ENCODE measurements at places on chromosomes 13 and 19. TPM values are rescaled to one million over a fixed set of nuclear protein-coding genes. Genes with fewer than 3 reads are reported as not detected.

GRCh38 chr13:41465241-41465847, 8.0 kb downstream of the RGCC start:
- no peak for DNase-seq

DNA sequence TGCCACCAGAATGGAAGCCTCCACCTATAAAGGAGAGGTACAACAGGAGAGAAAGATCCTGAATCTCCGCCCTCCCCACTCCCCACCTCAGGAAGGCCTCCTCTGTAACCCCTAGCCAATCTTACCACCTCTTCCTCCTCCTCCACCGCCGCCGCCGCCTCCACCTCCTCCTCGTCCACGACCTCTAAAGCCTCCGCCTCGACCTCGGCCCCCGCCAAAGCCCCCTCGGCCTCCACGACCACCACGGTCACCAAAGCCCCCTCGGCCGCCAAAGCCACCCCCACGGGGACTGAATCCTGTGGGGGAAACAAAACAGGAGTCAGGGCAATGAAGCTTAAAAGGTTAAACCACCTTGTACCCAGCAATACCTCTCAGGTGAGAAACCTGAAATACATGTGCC, 5.7 kb downstream of the FBL start:
- no peak for DNase-seq

DNA sequence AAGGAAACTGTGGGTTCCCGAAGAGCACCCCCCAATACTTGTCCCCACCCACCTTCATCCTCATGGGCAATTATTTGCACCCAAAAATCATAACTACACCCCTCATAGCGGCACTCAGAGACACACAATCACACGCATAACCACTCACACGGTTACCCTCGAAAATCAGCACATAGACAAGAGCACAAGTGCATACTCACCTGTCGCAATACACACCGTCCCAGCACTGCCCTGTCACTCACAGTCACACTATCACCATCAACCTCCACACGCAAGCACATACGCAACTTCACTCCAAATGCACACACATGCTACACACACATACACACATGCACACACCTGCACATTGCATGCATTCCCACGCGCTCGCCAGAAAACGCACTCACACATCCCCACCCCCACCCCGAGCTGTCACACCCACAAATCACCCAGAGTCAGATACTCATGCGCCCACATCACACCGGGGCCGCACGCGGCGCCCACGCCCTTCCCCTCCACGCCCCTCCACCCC, 535 bp downstream of the COL5A3 start:
- DNase-seq: no peak

The GPR183 gene
- total RNA-seq: not detected

- no peak for DNase-seq
Observed at GRCh38 chr13:98525456-98526181, 51.3 kb downstream of the STK24 start.

The CYP2A6 gene
- not detected for total RNA-seq

- DNase-seq: no peak
Observed at GRCh38 chr19:54871696-54872095, 2.3 kb upstream of the FCAR start.

The KANK3 gene
- 0.37 TPM for total RNA-seq

GRCh38 chr13:46575301-46575771, 22.4 kb downstream of the LRCH1 start:
- DNase-seq: no peak

- no peak for DNase-seq
Observed at GRCh38 chr19:37413313-37414084, 42.6 kb downstream of the ZNF527 start.

DNA sequence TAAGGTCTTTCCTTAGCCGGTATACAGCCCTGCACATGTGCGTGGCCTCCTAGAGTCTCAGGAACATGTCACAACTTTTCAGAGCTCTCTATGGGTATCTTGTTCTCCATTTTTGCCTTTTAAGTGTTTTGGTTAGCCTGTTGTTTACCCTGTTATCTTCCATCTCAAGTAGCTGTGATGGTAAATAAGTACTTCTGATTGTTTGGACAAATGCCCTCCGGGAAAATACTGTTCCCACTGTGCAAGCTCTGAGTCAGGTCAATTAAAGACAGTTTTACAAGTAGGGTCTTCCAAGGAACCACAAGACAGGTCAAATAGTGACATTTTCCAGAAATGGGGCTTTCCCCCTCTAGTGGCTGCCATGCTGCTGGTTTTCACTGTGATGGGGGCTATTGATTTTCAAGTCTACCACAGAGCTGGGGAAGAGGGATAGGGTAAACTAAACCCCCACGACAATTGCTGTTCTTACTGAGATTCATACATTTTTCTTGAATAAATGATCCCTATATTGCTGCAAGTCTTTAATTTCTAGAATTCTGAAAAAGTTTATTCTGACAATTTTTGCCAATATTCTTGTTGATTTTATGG, 109.5 kb downstream of the TM9SF2 start:
- DNase-seq: no peak

- DNase-seq: no peak
Observed at GRCh38 chr13:107548338-107548737, 667.0 kb downstream of the LIG4 start.

DNA sequence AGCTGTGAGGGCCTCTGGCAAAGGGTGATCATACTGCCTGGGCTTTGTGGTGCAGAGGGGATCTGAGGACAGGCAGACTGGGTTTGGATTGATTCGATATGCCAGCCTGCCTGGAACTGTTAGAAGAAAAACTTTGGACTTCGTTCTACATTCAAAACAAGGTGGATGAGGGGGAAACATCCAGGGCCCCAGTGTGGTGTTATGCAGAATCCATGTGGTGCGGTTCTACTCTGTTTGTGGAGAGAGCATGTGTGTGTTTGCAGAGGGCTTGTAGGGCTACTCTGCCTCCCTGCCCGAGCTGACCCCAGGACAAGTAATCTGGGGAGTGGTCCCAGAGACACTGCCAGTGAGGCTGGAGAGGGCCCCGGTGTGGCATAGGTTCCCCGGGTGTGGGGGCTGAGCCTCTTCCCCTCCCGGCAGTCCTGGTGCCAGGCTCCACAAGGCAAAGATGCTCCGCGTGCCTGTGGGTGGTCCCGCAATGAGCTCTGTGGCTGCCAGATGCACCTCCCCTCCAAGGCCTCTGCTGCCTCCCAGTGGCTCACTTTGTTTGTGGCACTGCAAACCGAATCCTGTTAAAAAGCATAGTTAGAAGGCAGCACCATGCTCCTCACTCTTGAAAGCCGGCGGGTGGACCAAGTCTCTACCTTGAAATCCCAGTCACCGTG, 22.3 kb upstream of the TFDP1 start:
- peak; percentile 53 for DNase-seq

The ZNF429 gene
- 8.5 TPM for total RNA-seq

- no peak for DNase-seq
Observed at GRCh38 chr19:54518844-54519243, 16.2 kb downstream of the LAIR2 start.

DNA sequence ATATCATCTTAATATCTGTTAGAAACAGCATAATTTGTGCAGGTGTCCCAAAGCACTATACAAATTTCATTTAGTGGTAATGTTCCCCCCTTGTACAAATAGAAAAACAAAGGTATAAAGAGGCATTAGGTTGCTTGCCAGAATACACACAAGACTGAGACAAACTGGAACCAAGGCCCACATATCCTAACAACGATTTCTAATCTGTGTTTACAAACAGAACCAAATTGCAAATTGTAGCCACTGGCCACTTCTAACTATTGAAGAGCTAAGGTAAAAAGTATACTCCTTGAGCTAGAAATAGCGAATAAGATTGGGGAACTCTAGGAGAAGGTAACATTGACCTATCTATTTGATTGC, 526.1 kb downstream of the KLF12 start:
- DNase-seq: no peak

The TNNT1 gene
- 228 TPM for total RNA-seq

The TNFSF9 gene
- 11.2 TPM for total RNA-seq

The ZNF541 gene
- total RNA-seq: not detected

DNA sequence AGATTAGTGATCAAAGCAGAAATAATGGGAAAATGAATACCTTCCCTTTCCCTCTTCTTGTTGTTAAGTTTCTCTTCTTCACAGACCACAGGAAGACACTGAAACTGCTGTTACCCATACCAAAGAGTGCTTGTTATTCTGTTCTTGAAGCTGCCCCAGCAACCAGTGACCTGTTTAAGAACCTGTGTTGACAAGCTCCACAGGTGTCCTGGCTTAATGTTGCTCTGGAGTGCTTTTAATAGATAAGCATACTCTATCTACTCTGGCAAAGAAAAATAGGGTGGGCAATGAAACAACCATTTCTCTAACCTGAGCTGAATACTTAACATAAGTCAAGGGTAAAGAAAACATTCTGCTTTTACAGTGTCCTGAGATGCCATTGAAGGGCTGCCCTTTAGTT, 506.7 kb upstream of the GPC6 start:
- no peak for DNase-seq
